Suprapubic skin (tissue), 4 donors: ENCODE measurements at places on chromosomes 4 and X. TPM values are rescaled to one million over a fixed set of nuclear protein-coding genes. Genes with fewer than 3 reads are reported as not detected.

DNA sequence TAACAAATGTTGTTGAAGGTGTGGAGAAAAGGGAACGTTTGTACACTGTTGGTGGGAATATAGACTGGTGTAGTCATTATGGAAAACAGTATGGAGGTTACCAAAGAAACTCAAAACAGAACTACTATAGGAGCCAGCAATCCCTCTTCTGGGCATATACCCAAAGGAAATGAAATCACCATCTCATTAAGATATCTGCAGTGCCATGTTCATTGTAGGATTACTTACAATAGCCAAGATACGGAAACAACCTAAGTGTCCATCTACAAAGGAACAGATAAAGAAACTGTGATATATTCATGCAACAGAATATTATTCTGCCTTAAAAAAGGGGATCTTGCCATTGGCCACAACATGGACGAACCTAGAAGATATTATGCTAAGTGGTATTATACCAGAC lies 22.2 kb downstream of the APBB2 start:
- peaks cover 7% of the 10 kb centered on the region for H3K4me1 ChIP-seq
- H3K36me3 ChIP-seq: no peaks in the 10 kb centered on the region
- no peak for DNase-seq
- H3K27ac ChIP-seq: no peak overlapping the region
- H3K27me3 ChIP-seq: no peaks in the 10 kb centered on the region
- no peak overlapping the region for H3K4me3 ChIP-seq

RGN gene
- total RNA-seq: 1.5 TPM

MID1 gene
- 5.0 TPM for total RNA-seq

GRCh38 chrX:107448998-107449835 lies at the start of gene FRMPD3:
Gene FRMPD3 (plus strand): TSS chrX:107449652. CDS start chrX:107526589, 76,937 bp downstream.
- H3K27ac ChIP-seq: no peak within 1 kb of the TSS
- H3K27me3 ChIP-seq: peaks cover 25% of the 10 kb centered on the region
- peak within 1 kb of the TSS; percentile 53 for H3K4me3 ChIP-seq
- H3K36me3 ChIP-seq: no peaks in the 10 kb centered on the region
- no peak for DNase-seq

FGFBP1 gene
- total RNA-seq: 28.7 TPM

FRMPD3 gene
- total RNA-seq: not detected

DNA sequence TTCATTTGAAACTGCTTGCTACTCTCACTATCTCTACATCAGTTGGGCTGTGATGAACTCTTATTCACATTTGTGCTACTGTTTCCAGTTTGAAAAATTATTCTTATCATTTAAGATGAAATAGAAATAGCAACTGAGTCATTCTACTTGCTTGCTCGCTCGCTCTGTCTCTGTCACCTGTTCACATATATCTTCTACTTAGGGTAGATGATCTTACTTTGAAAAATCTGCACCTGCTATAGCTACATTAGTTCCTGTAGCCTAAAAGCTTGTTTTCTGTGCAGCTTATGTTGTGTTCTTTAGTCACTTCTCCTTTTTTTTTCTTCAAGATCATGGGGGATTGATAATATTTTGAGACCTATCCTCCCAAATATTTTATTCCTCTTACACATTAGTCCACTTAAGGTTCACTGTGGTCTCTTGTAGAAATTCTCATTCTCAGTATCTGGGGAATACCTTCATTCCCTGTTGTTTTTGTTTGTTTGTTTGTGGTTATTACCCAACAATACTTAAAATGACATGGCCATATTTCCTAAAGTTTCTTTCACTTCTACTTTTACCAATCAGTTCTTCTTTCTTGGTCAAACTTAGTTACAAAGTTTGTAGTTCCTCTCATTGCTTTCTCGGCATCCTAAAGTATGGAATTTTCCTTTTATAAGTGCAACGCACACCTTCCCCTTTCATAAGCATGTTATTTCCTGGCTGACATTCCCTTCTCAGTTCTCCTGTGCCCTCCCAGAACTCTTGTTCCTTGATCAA lies 36.5 kb downstream of the CLCN5 start:
- H3K27ac ChIP-seq: no peak overlapping the region
- no peaks in the 10 kb centered on the region for H3K27me3 ChIP-seq
- no peak for DNase-seq
- no peak overlapping the region for H3K4me3 ChIP-seq

OCIAD1 gene
- total RNA-seq: 104 TPM

VEGFC gene
- total RNA-seq: 5.8 TPM

DNA sequence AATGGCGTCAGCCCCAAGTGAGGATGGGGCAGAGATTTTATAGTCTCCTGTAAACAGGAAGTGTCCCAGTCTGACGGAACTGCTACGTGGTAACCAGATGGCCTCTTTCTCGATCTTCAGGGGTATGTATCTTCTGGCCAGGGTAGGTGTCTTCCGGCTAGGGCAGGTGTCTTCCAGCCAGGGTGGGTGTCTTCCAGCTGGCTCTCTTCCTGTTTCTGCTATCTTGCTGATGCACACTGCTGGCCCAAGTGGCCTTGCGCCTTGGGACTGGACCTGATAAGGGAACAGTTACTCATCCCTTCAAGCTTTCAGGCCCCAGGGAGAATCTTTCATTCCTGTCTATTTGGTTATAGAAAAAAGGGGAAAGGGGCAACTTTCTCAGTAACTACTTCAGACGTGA lies 178.7 kb upstream of the MAGEE2 start:
- no peak for DNase-seq
- H3K4me1 ChIP-seq: no peaks in the 10 kb centered on the region

DNA sequence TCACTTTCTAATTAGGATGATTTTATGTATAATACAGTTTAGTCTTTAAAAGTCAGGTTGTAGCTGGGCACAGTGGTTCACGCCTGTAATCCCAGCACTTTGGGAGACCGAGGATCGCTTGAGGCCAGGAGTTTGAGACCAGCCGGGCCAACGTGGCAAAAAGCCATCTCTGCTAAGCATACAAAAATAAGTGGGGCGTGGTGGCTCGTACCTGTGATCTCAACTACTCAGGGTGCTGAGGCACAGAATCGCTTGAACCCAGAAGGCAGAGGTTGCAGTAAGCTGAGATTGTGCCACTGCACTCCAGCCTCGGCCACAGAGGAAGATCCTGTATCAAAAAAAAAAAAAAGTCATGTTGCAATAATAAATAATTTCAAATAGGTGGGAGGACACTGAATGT lies 364.2 kb downstream of the BMPR1B start:
- no peak for DNase-seq
- no peak overlapping the region for H3K27ac ChIP-seq
- no peak overlapping the region for H3K4me3 ChIP-seq
- no peaks in the 10 kb centered on the region for H3K36me3 ChIP-seq

AMTN gene
- total RNA-seq: not detected

ZCCHC13 gene
- total RNA-seq: not detected

GRCh38 chr4:163367651-163368050 lies 24.0 kb downstream of the NPY5R start:
- no peak overlapping the region for H3K4me3 ChIP-seq
- H3K27me3 ChIP-seq: peaks cover 9% of the 10 kb centered on the region
- no peak overlapping the region for H3K27ac ChIP-seq
- no peak for DNase-seq
- no peaks in the 10 kb centered on the region for H3K4me1 ChIP-seq

SSX4B gene
- total RNA-seq: not detected

MMRN1 gene
- 9.6 TPM for total RNA-seq

GRCh38 chr4:145278341-145279121 lies 98.1 kb upstream of the OTUD4 start:
- DNase-seq: no peak
- H3K4me1 ChIP-seq: no peaks in the 10 kb centered on the region
- no peaks in the 10 kb centered on the region for H3K27me3 ChIP-seq
- no peak overlapping the region for H3K4me3 ChIP-seq

DNA sequence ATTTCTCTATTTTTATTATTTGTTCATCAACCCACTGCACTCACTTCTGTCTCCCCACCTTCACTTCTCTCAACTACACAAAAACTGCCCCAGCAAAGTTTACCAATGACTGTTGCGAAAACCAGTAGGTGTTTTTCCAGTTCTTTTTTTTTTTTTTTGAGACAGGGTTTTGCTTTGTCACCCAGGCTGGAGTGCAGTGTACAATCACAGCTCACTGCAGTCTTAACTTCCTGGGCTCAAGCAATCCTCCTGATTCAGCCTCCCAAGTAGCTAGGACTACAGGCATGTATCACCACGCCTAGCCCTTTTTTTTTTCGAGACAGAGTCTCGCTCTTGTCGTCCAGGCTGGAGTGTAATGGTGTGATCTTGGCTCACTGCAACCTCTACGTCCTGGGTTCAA lies 24.1 kb upstream of the HPRT1 start:
- H3K36me3 ChIP-seq: no peaks in the 10 kb centered on the region
- H3K4me1 ChIP-seq: no peaks in the 10 kb centered on the region
- H3K27me3 ChIP-seq: no peaks in the 10 kb centered on the region
- H3K27ac ChIP-seq: no peak overlapping the region

DNA sequence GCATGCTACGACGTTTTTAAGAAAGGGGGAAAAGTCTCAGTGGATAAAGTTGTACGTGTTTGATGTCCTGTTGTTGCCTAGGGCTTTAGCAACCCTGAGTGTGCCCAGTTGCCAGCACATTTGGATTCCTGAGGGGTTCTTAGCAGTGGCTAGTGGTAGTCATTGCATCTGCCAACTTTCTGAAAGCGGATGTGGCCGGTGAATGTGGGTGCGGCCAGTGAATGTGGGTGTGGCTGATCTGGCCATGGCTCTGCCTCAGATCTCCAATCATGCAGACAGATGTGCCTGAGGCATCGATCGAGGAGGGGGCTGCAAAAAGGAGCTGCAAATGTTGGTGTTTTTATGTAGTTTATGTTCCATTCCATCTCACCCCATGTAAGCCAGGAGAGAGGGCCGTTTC lies 41.5 kb upstream of the FAT1 start:
- H3K27me3 ChIP-seq: no peaks in the 10 kb centered on the region
- no peaks in the 10 kb centered on the region for H3K36me3 ChIP-seq
- H3K27ac ChIP-seq: no peak overlapping the region
- H3K4me3 ChIP-seq: no peak overlapping the region

ZAR1 gene
- not detected for total RNA-seq

- DNase-seq: no peak
- H3K36me3 ChIP-seq: no peaks in the 10 kb centered on the region
- no peaks in the 10 kb centered on the region for H3K4me1 ChIP-seq
- no peak overlapping the region for H3K4me3 ChIP-seq
- H3K27ac ChIP-seq: no peak overlapping the region
These were observed 82.5 kb upstream of the PITX2 start for GRCh38 chr4:110705440-110705782.

FAAH2 gene
- 27.3 TPM for total RNA-seq

SSX5 gene
- not detected for total RNA-seq

DNA sequence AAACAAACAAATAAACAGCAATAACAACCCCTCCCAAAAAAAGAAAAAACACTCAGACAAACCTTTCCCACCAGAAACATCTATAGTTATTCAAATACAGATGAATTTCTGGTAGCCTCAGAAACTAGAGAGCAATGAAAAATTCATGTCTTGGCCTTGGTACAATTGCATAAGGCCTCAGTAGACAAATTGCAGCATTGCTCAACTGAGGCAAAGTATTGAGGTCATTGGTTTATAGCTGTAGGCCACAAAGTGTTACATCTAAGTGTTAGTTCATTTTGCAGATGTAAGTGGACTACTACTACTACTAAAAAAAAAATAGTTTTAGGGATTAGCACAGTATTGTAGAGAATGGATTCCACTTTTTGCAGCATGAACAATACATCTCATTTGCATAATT lies 2268.3 kb downstream of the ARAP2 start:
- no peaks in the 10 kb centered on the region for H3K4me1 ChIP-seq
- H3K27me3 ChIP-seq: no peaks in the 10 kb centered on the region
- H3K4me3 ChIP-seq: no peak overlapping the region

- DNase-seq: no peak
- H3K4me1 ChIP-seq: peaks cover 11% of the 10 kb centered on the region
- H3K36me3 ChIP-seq: no peaks in the 10 kb centered on the region
- no peak overlapping the region for H3K4me3 ChIP-seq
- H3K27me3 ChIP-seq: no peaks in the 10 kb centered on the region
These were observed 156.8 kb upstream of the RASGEF1B start for GRCh38 chr4:81628489-81628888.

GRCh38 chr4:133156556-133156955 lies 7.5 kb downstream of the PCDH10 start:
- DNase-seq: no peak
- no peaks in the 10 kb centered on the region for H3K36me3 ChIP-seq
- H3K4me3 ChIP-seq: no peak overlapping the region
- H3K4me1 ChIP-seq: peaks cover 14% of the 10 kb centered on the region

EFHC2 gene
- total RNA-seq: 7.6 TPM

DNA sequence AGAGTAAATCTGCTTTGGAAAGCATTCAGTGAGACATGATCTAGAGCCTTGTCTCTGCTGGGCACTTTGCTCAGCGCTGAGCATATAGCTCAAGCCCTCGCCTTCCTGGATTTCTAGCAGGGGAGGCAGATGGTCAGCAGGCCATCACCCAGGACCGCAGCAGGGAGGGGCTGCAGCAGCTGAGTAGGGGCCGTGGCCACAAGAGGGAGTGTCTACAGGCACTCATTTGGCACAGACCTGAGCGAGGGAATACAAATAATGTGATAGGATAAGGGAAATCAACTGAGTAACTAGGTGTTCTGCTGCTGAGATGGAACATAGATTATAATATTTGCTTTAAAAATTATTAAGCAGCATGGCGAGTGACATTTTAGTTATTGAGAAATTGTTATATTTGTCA lies 30.2 kb downstream of the OFD1 start:
- H3K4me3 ChIP-seq: no peak overlapping the region
- H3K4me1 ChIP-seq: peaks cover 12% of the 10 kb centered on the region
- peak overlapping the region; percentile 56 for H3K27ac ChIP-seq
- H3K36me3 ChIP-seq: peaks cover 21% of the 10 kb centered on the region
- DNase-seq: no peak

DNA sequence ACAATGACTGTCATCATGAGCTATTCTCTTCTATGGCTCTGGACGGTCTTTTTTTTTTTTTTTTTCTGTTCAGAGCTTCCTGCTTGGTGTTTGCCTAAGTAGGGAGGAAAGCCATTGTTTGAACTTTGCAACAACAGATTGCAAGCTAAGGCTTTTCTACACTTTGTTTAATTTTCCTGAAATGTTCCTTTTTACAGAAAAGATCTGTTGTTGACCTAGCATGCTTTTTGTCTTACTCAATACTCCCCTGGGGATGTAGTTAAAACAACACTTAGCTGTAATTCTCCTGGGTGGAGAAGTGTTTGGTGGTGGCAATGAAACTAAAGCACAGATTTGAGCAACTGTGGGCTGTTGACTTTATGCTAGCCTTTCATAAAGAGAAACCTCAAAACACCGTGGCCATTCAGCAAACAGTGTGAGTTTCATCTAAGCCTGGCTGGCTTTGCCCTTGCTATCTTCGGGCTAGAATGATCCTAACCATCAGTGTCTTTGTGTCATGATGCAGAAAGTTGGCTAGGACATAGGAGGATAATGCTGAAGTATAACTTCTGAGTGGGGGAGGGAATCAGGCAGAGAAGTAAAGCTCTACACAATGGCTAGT lies 110.5 kb downstream of the ANXA3 start:
- no peaks in the 10 kb centered on the region for H3K27me3 ChIP-seq
- peak overlapping the region; percentile 61 for H3K27ac ChIP-seq
- peaks cover 36% of the 10 kb centered on the region for H3K4me1 ChIP-seq
- H3K36me3 ChIP-seq: no peaks in the 10 kb centered on the region
- H3K4me3 ChIP-seq: no peak overlapping the region
